ENCODE measurements at places on chromosomes 12 and 14.

DNA sequence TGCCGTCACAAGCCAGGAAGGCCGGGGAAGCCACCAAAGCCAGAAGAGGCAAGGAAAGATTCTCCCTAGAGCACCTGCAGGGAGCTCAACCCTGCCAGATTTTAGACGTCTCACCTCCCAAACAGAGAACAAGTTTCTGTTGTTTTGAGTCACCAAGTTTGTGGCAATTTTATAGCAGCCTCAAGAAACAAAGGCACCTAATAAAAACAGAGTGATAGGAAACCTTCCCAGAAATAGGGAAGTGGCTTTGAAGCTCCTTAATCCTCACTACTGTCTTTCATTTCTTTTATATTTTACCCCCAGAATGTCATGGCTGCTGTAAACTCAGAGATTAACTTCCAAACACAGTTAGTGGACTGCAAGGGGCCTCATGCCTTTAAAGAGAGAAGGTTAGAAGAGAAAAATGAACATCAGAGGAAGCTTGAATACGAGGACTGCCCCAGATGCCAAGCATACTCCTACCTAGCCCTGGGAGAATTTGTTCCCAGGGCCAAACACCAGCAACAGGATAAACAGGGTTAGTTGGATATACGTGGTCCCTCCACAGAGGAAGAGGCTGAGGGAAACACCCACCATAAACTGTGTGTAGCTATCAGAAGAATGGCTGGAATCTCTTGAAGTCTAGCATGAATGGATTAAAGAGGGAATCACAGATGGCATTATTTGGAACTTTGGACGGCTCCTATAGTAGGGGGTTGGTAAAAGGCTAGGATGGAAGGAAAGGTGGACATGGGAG is 148.3 kb downstream of the KCNA5 start:
- DNase-seq = no peak

DNA sequence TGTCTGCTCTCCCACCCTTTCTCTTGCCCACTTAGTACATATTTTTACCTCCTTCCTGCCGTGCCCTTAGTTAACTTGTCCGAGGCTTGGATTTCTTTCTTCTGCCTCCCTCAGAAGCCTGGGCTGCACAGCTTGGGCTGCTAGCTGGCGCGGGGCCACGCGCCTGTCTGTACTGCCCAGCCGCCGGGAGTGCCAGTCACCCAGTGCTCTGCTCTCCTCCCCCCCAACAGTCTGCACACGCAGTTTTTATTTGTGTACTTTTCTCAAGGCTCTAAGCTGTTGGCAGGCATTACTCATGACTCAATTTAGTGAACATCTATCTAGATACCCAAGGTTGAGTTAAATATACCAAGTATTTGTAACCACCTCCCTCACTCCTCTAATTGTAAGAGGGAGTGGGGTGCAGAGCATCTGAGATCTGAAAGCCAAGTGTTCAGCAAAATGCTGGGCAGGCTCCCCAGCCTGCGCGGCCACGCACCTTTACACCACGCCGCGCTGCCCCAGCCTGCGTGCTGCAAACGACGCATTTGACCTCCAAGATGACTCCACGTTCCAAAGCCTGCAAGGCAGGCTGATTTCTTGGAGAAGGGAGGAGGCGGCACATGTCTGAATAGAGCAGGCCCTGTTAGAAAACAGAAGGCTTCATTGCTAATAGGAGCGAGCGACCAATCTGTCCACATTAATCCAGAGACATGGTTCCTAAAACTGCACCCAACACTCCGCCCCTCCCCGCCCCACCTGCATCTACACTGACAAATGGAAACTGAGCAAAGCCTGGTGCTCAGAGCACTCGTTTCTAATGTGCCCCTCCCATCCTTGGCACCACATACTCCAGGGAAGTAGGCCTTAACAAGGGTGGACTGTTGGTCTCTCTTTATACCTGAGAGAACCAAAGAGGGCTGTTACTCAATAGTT is 18.2 kb upstream of the CACNA2D4 start:
- no peak for DNase-seq

GRCh38 chr14:24196071-24197055 is 1.1 kb upstream of the TM9SF1 start:
- DNase-seq = no peak

DNA sequence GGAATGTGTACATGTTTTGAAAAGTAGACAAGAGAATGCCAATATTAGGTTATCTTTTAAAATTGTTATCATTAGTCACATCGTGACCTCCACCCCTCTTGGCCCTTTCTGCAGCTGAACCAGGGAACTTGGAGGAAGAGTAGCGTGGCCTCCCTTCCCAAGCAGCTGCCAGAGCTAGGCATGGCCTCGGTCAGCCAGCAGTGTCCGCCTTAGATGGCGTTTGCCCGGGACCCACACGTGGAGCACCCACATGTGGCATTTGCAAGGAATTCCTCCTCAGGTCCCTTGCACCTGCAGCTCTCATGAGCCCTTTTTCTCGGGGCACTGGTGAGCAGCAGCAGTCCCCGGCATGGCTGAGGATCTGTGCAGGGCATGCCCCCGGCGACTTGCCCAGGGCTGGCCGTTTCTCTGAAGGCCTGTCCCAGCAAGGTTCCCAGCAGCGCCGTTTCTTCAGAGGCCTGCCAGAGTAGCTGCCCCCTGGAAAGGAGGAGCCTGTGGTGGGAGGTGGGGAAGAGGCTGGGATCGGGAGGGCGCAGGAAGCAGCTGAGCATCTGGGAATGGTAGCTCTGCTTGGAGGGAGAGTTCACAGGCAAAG is 10.8 kb downstream of the JDP2 start:
- DNase-seq = no peak

DNA sequence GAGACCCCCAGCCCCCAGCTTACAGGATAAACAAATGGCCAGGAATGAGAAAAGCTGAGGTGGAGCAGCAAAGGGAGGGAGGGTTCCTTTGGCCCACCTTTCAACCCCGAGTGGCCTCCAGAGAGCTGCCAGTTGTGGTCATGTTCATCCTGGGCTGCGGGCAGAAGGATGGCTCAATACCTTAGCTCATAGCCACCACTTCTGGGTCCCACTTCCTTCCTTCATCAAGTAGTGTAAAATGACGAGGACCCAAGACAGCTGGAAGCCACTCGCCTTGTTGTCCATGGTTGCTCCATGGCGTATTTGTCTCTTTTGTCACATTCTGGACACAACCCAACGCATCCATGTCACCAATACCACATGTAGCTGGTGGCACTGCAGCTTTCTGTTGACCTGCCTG is 24.2 kb downstream of the CRACR2A start:
- DNase-seq = peak; percentile 19

GRCh38 chr12:110733089-110733715 is 9.5 kb downstream of the PPP1CC start:
- DNase-seq = no peak

DNA sequence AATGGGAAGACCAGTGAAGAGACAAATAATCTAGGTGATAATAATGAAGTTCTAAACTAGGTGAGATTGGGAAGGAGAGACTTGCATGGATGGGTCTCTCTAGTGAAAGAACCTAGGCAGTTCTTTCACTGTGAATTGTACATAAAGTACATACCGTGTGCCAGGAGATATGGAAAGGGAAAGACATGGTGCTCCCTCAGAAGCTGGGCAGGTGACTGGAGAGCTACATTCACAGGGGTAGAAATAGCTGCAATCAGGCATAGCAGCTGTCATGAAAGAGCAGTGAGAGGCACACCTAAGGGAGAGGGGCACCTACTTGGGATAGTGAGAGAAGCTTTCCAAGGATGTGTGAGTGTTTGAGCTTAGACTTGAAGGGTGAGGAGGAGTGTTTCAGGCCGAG is 9.3 kb downstream of the STK38L start:
- no peak for DNase-seq

DNA sequence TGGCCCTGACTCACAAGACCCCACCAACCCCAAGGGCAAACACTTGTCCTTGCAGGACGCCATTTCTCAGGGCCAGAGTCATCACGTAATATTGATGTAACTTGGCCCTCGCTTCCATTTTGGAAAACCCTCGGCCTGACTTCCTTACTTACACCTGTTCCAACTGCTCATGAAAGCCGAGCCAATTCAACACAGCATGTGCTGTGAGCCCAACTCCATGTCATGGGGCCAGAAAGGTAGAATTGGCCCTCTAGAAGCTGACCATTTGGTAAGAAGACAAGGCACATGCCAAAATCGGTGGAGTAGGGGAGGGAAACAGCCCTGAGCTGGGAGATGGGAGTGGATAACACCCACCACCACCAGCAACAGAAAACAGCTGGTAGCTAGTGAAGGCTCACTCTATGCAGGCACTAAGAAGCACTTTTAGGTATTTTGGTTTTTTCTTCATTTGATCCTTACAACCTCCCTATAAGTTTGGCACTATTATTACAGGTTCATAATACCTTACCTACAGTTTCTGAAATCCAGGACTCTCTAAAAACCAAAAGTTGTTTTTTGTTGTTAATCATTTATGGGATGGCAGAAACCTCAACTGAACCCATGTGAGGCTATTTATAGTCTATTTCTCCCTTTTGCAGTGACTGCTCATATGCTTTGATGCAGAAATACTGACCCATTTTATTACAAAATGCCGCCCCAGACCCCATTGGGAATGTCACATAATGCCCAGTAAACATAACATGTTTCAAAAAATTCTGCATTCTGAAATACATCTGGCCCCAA is 6.5 kb downstream of the TTC7B start:
- DNase-seq = no peak

DNA sequence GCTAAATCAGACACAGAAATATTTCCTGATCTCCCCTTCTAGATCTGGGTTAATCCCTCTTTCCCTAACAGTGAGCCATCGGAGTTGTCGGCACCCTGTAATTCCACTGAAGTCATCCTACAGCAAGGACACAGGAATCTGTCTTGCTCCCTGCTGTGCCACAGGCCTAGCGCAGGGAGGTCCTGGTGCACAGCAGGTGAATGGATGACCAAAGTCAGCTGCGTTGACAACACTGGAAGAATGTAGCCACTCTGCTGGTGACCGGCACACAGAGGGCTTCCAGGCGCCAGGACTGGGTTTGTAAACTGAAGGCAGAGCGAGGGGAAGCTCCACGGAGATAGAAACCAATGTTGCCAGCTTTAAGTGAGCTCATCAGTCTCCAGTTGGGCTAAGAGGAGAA is 23.6 kb downstream of the TMEM229B start:
- no peak for DNase-seq

DNA sequence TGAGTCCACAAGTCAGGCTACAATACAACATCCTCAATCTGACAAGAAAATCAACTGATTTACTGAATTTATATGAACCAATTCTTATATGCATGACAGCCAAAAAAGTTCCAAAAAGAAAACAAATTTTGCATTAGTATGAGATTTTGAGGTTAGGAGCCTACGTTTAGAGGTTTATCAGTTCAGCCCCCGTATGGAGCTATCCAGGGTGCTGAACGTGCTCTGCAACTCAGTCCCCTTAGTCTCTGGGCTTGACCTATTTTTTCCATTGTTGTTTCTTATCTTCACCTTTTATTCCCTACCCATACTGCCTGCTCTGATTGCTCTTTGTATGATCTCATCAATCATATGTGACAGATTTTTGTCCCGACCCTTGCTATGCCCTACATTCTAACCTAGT is 693.0 kb downstream of the NRXN3 start:
- no peak for DNase-seq

DNA sequence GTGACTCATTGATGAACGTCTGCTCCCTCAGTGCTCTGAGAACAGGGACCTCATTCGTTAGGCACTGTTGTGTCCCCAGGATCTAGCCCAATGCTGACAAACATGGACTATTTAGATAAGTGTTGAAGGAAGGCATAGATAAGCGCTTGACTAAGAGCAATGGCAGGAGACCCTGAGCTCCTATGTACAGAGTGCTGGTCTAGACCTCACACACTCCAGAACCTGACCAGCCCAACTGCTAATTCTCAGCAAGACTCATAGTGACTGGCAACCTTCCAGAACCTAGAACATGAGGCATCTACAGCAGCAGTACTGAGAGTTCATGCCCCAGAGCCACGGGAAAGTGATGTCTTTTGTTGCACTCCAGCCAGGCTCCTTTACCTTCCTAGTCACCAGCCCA is 69.2 kb downstream of the CRACR2A start:
- DNase-seq = no peak

GRCh38 chr12:67617629-67618028 is 30.9 kb upstream of the DYRK2 start:
- DNase-seq = no peak

GRCh38 chr12:125755512-125755911 is 690.3 kb downstream of the AACS start:
- DNase-seq = no peak

GRCh38 chr12:112347581-112347982 is 34.6 kb downstream of the HECTD4 start:
- DNase-seq = no peak

DNA sequence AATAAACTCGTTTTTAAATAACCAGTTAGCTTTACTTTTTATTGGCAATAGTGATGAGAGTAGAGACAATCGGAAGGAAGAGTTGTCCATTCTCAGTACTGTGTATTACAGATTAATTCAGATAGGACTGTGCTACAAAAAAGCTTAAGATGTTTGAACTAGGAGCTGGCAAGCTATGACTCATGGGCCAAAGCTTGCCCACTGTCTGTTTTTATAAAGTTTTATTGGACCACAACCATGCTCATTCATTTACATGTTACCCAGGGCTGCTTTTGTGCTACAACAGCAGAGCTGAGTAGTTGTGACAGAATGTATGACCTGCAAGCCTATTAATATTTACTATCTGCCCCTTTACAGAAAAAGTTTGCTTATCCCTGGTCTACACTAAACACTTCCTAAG is 19.4 kb downstream of the GNS start:
- DNase-seq = no peak

GRCh38 chr14:29953501-29953900 is 25.9 kb upstream of the PRKD1 start:
- DNase-seq = no peak

GRCh38 chr12:38411426-38411825 is 94.9 kb downstream of the ALG10B start:
- no peak for DNase-seq

- no peak for DNase-seq
These were observed 84.1 kb downstream of the IGF1 start for GRCh38 chr12:102396276-102396675.

- no peak for DNase-seq
These were observed 220.6 kb upstream of the RGS6 start for GRCh38 chr14:71711619-71712018.

GRCh38 chr14:74964787-74965485 is 9.5 kb upstream of the PGF start:
- DNase-seq = no peak

- no peak for DNase-seq
These were observed 997 bp downstream of the CYP27B1 start for GRCh38 chr12:57765698-57766463.

DNA sequence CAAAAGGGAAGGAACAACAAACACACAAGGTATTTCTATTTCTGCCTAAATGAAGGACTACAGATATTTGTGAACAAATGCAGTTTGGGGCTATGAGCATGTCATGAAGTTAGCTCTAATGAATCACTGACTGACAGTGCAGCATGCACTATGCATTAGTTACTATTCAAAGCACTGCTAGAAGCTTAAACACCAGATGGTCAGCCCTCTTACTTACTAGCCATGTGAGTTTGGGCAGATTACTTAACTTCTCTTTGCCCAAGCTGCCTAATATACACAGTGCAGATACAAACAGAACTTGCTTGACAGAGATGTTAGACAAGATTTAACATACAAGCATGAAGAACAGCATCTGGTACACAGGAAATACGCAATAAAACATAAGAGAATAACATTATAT is 96.0 kb downstream of the ATXN2 start:
- no peak for DNase-seq

- DNase-seq = no peak
These were observed 1.7 kb downstream of the FOS start for GRCh38 chr14:75280291-75280830.

- DNase-seq = peak; percentile 28
These were observed 4.7 kb upstream of the PSMA6 start for GRCh38 chr14:35287431-35288013.

- no peak for DNase-seq
These were observed 12.0 kb downstream of the ADSS1 start for GRCh38 chr14:104735830-104736642.

GRCh38 chr12:11771356-11771755 is 121.9 kb downstream of the ETV6 start:
- peak; percentile 34 for DNase-seq

Measured in CD4-positive, alpha-beta T cell treated with Interleukin-4 for 4 hours (primary cell).